ENCODE measurements at places on chromosomes 2 and 18. TPM values are rescaled to one million over a fixed set of nuclear protein-coding genes. Genes with fewer than 3 reads are reported as not detected.

The RUFY4 gene
- total RNA-seq, result not detected

The IL1RL1 gene
- 0.29 TPM for total RNA-seq

The UNC80 gene
- total RNA-seq, result not detected

The SLC5A7 gene
- total RNA-seq, result not detected

The NRP2 gene
- total RNA-seq, result 183 TPM

The SAG gene
- not detected for total RNA-seq

The PUM2 gene
- 45.2 TPM for total RNA-seq

All from osteoblast (primary cell).